Common myeloid progenitor, CD34-positive (primary cell): ENCODE measurements at places on chromosomes 6 and 20.

DNA sequence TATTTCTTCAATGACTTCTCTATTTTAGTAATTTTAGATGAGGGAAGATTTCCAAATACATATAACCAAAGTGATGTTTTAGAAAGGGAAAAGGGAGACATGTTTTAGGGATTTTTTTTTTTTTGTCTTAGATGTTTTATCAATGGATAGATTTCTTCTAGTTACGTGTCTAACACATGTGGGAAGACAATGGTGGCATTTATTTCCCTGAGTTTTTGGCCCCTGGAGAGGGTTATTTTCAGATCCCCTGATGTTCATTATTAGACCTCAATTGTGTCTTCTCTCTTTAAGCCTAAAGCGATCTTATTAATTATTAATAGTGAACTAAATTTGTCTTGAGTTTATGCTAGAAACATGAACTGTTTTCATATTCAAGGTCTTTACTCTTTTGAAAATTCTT is 30.3 kb downstream of the TRMT11 start:
- H3K4me3 ChIP-seq: no peak overlapping the region
- DNase-seq: no peak
- H3K4me1 ChIP-seq: no peaks in the 10 kb centered on the region
- no peak overlapping the region for H3K27ac ChIP-seq
- no peaks in the 10 kb centered on the region for H3K27me3 ChIP-seq

DNA sequence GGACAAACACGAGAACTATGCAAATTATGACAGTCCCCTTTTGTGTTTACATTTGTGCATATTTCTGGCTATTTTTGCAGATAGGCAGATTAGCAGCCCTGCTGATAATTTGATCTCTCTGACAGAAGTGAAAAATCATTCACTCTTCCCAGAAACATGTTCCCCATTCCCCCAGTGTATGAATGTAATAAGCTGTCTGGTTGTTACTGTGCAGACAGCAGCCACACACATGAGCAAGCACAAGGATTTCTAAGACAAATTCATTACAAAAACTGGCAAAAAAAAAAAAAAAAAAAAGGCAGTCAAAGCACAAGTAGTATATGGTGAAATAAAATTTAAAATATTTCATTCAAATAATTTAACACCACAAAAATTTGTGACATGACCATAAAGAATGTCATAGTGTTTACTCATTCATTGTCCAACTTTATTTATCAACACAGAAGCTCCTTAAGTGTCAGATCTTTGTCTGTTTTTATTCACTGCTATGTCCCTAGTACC is 95.5 kb upstream of the VGLL2 start:
- H3K27ac ChIP-seq: no peak overlapping the region
- H3K27me3 ChIP-seq: no peaks in the 10 kb centered on the region
- no peak for DNase-seq

DNA sequence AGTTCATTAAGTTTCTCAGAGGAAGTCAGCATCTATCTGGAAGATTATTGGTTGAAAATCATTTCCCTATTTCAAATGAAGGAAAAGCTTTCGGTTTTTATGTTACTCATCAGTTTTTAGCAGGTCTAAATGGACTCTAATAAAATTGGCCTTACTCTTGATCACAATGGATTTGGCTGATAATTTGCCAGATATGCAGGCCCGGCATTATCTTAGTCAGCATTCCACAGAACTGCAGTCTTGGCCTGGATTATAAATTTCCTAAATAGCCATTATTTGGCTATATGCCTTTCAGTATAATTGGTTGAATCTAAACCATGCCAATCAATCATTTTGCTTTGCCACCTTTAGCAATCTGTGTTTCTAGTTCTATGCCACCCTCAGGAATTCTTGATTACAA is 91.7 kb upstream of the KCNQ5 start:
- no peak for DNase-seq
- H3K27me3 ChIP-seq: no peaks in the 10 kb centered on the region
- H3K36me3 ChIP-seq: no peaks in the 10 kb centered on the region

DNA sequence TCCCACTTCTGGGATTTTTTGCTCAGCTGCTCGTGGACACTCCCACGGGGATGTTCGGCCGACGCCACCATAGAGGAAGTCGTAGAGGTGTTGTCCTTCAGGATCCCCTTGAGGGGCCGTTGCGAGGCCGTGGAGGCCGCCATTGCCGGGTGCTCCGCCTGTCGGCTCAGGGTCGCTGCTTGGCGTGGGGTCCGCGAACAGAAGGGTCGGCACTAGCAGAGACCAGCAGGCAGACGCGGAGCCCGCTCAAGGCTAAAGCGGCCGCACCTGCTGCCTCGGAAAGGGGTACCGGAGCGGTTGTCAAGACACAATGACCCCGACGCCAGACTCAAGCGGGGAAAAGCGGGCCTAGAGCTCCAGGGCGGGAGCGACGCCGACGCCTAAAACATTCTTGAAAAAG is 25.7 kb downstream of the PSMB9 start:
- H3K4me1 ChIP-seq: peaks cover 1% of the 10 kb centered on the region
- no peak overlapping the region for H3K27ac ChIP-seq
- H3K4me3 ChIP-seq: peak overlapping the region; percentile 29
- no peak for DNase-seq

GRCh38 chr6:148998704-148999103 is 251.9 kb downstream of the UST start:
- no peaks in the 10 kb centered on the region for H3K36me3 ChIP-seq
- H3K4me1 ChIP-seq: peaks cover 4% of the 10 kb centered on the region
- H3K27ac ChIP-seq: no peak overlapping the region
- DNase-seq: no peak
- no peak overlapping the region for H3K4me3 ChIP-seq

DNA sequence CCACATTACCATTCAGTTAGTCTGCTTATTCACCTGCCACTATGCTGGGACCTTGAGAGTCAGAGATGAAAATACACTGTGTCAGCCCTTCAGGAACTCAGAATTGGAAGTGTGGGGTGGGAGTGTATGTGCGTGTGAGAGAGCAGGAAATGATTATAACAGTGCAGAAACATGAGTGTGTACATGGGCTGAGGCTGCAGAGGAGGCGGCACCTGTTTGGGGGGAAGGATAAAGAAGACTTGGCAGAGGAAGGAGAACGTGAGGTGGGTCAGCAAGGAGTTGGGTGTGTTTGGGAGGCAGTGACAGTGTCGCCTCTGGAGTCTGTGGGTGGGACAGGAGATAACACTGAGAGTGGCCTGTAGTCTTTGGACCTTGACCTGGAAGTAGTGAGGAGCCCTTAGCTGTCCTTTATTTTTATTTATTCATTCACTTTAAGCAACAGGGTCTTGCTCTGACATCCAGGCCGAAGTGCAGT is 3.1 kb downstream of the CHMP4B start:
- H3K27me3 ChIP-seq: no peaks in the 10 kb centered on the region
- peaks cover 3% of the 10 kb centered on the region for H3K36me3 ChIP-seq
- DNase-seq: no peak

DNA sequence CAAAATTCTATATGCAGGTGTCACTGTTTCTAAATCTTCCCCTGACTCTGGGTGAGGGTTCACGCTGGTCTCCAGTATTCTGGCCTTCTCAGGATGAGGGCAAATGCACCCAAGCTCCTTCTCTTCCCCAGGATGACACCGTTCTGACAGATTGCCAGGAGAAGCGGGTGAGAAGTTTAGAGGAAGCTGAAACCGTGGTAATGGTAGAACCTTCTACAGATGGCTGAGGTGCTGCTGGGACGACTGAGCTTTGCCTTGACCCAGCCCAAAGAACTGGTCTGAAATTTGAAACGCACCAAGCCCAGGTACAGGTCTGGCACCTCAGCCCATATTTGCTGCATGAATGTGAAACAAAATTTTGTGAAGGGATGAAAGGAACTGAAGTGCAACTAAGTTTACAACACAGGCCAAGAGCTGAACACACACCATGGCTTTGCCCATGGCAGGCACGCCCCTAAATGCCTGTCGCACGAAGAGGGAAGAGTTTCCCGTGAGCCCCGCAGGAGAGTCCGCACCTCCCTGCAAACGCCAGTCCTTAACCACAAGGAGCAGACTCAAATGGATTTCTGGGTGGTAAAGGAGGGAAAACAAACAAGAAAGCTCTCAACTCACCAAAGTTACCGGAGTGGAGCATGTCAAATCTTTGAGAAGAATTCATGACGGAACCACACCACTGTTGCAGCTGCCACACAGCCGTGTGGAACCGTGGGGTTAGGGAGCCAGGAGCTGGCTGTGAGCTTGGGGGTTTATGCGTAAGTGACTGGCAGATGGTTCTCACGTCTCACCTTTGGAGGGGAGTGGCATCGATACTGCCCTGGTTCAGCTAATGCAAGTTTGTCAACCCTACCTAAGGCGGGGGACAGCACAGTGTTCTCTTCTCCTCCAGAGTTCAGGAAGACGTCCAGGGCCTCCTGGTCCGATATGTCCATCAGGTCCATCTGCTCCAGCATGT is 138.9 kb downstream of the DTNBP1 start:
- H3K27me3 ChIP-seq: no peaks in the 10 kb centered on the region
- H3K4me3 ChIP-seq: no peak overlapping the region
- no peak overlapping the region for H3K27ac ChIP-seq
- H3K4me1 ChIP-seq: peaks cover 8% of the 10 kb centered on the region

DNA sequence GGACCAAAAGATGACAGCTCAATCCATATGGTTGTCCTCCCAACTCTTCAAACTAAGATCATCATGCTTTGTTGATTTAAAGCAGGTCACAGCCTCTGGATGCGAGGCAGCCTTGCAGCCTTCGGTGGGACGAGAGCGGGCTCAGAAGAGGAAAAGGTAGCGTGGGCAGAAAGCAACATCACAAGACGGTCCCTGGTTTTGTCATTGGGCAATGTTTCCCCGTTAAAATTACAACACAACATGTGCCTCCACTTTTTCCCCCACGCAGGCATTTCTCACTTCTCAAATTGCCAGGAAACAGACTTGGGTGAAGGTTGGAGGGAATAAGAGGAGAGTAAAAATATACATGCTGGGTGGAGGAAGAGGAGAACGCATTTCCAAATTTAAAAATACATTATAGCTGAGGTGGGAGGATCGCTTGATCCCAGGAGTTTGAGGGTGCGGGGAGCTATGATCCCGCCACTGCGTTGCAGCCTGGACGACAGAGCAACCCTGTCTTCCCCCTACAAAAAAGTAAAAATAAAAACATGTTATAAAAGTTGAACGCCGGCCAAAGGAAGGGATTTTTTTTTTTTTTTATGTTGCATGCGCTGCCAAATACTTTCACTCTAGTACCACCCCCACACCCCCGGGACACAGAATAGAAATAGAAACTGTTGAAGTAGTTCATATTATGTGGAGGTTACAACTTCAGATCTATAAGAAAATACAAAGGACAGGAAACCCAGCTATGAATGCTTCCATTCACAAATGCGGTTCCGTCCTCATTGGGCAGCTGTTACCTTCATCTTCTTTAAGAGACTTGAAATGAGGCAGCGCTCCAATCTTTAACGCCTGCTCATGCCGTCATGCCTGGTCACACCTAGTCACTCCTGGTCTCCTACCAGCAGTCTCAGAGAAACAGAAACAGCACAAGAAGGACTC is 13.9 kb upstream of the NAA20 start:
- no peaks in the 10 kb centered on the region for H3K36me3 ChIP-seq
- DNase-seq: peak; percentile 27
- H3K4me1 ChIP-seq: peaks cover 6% of the 10 kb centered on the region
- no peak overlapping the region for H3K4me3 ChIP-seq
- H3K27ac ChIP-seq: no peak overlapping the region

- no peak overlapping the region for H3K4me3 ChIP-seq
- no peak overlapping the region for H3K27ac ChIP-seq
- DNase-seq: no peak
- no peaks in the 10 kb centered on the region for H3K36me3 ChIP-seq
- H3K4me1 ChIP-seq: no peaks in the 10 kb centered on the region
Observed at GRCh38 chr20:14758356-14758755, 420.9 kb upstream of the FLRT3 start.

DNA sequence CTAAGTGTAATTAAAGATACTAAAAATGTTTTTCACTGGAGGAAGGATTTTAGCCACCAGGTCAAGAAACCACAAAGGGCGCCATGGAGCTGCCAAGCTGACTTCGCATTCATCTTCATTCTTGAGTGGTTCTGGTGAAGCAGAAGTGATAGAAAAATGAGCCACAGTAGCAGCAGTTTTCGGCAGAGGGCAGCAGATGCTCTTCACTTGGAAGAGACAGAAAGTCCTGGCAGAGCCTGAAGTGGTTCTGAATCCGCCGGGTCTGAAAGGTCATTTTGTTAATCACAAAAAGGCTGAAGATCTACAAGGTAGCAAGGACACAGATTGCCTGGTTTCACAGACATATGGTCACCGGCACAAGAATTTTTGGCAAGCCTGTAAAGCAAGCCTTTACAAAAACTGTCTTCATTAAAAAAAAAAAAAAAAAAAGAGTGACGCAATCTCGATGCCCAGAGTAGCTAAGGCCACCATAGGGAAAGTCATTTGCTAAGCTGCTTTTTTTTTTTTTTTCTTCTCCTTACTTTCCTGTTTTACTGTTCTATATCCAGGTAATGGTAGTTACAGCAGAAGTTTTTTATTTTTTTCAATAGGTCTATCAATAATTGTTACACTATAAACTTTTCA is 345.1 kb upstream of the AGPAT4 start:
- H3K4me3 ChIP-seq: no peak overlapping the region
- H3K27me3 ChIP-seq: no peaks in the 10 kb centered on the region
- peak; percentile 52 for DNase-seq
- H3K36me3 ChIP-seq: no peaks in the 10 kb centered on the region

DNA sequence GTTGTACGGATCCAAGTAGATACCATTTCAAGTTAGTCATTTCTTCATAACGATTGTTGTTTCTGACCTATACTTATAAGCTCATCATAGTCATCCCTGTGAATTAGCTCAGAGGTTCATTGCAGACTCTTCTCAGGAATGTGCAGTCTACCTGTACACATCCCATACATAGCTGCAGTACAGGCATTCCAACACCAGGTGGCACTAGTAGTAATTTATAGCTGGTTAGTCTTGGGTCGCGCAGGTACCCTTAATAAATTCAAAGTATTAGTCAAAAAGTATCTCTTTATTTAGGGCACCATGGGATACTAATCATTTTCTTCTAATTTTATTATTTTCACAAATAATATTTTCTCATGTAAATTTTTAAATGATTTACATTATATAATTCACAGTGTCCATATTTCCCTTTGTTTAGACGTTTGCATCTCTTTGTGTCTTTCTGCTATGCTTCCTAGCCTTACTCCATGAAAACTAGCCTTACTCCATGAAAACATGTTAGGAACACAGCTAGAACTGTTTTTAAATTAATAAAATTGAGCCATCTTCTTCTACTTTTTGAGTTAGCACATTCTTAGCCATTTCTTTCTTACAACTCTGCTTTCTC is 128.6 kb upstream of the FAM83B start:
- no peak overlapping the region for H3K27ac ChIP-seq
- no peak overlapping the region for H3K4me3 ChIP-seq
- DNase-seq: peak; percentile 52
- H3K27me3 ChIP-seq: no peaks in the 10 kb centered on the region
- H3K36me3 ChIP-seq: no peaks in the 10 kb centered on the region
- no peaks in the 10 kb centered on the region for H3K4me1 ChIP-seq
